HT1080 (cell line): ENCODE measurements at places on chromosomes 12 and 14. TPM values are rescaled to one million over a fixed set of nuclear protein-coding genes. Genes with fewer than 3 reads are reported as not detected.

- no peak for DNase-seq
These were observed 45.6 kb upstream of the SGPP1 start for GRCh38 chr14:63773504-63773903.

DIO3 gene
- not detected in 2 replicates for total RNA-seq

- DNase-seq, result peak; percentile 82
These were observed 333.9 kb downstream of the ZFP36L1 start for GRCh38 chr14:68458840-68459469.

SMOC1 gene
- total RNA-seq, result 0.97 and 1.5 TPM in 2 replicates

GRCh38 chr12:118188690-118189371 lies 52.9 kb downstream of the PEBP1 start:
- no peak for DNase-seq

- peak; percentile 34 for DNase-seq
These were observed 40.8 kb upstream of the EPS8 start for GRCh38 chr12:15829949-15830348.

KRT86 gene
- 1.2 TPM in 2 replicates for total RNA-seq

DNA sequence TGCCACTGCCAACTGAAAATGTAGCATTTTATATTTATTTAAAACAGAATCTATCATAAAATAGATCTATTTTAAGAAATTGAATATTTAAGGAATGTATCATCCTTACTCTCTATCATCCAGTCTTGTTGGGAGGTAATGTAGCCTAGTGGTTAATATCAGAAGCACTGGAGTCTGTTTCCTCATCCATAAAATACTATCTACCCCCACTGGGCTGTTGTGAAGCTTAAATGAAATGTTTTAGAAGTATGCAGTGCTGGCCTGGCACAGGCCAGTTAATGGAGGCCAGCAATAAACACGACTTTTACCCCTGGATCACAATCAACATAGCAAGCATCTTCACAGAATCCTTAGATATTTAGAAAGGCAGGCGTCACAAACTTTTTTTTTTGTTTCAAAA lies 188.0 kb downstream of the CAND1 start:
- DNase-seq, result no peak

DNA sequence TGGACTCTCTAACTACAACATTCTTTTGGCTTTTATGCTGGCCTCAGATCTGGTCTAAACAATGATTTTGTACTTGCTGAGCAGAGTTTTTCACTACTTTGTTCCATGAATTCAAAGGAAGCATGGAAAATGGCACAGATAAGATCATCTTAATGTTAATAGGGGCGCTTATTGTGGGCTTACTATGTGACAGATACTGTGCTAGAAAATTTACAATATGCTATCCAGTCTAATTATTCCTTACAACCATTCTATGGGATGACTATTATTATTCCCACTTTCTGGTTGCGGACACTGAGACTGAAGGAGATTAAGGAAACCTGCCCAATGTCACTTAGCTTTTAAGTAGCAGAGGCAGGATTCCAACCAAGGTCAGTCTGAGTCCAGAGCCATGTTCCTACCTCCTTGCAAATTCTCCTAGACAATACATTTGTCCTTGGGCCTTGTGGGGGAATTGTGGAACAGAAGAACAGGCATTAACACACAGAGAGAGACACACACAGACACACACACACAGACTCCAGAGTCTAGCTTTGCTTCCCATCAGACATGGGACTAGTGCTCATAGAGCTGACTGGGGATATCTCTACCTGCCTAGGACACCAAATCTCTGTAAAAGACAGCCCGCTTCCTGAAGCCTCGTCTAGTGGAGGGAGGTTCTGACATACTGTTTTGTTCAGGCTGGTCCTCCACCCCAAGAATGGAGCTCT lies 107.7 kb downstream of the SLC38A1 start:
- no peak for DNase-seq

MANSC4 gene
- total RNA-seq, result not detected in 2 replicates

DNA sequence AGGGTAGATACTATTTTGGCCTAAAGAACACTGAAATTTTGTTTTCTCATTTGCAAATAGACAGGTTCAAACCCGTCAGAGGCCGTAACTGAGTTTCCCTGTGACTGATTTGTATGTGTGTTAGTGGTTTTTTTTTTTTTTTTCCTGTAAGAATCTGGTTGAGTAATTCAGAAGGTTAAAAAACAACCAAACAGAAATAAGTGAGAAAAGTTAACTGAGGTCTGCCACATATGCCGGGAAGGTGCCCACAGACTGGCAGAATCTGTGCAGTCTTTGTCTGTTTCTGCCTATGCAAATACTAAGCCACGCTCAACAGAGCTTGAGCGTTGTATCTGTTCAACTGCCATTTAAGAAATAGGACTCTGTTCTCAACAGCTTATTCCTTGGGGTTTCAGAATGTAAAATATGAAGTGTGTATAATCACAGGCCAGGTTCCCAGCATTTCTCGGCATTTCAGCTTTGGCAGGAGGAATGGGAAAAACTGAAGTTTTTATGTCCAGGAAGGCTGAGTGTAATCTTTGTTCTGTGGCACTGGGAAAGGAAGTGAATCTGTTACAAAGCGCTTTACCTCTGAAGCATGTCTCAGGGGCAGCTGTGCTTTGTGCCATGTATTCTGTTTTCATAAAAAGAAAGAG lies 181.9 kb downstream of the PRKCH start:
- DNase-seq, result no peak

ANKRD33 gene
- total RNA-seq, result not detected in 2 replicates

GRCh38 chr14:63788011-63788933 lies 60.4 kb upstream of the SGPP1 start:
- DNase-seq, result no peak

GRCh38 chr14:35818346-35819115 lies 7.6 kb upstream of the BRMS1L start:
- peak; percentile 32 for DNase-seq

LRP1-AS gene
- not detected in 2 replicates for total RNA-seq

DNA sequence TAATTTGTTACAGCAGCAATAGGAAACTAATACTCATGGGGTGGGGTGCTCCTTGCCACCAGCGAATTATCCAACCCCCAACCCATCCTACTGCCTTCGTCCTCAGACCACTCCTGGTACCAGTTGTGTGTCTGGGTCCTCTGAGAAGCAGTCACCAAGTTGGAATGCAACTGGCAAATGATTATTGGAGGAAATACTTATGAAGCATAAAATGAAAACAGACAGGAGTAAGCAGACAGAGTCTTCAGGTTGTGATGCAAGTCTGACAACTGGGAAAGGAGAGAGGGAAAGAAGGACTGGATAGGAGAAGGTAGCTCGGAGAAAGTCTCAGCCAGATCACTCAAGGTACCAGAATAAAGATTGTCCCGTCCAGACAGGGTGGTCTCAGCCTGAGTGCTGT lies 181.1 kb upstream of the ARID2 start:
- no peak for DNase-seq

DNA sequence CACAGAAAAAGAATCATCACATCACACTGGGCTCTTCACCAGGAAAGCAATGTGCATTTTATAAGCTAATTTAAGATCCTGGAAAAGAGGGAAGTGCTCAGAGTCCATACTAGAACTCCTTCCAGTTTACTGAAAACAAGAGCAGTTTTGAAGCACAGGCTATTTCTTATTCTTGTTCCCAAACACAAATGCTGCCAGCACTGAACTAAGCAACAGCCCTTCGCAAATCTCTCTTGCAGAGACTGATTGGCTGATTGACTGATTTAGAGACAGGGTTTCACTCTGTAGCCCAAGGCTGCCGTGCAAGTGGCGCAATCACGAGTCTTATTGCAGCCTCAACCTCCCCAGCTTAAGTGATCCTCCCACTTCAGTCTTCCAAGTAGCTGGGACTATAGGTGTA lies 44.8 kb downstream of the BCL2L14 start:
- DNase-seq, result no peak

GRCh38 chr12:108430245-108430644 lies 84.8 kb upstream of the FICD start:
- no peak for DNase-seq

NACA gene
- 1,958 and 2,010 TPM in 2 replicates for total RNA-seq

DNA sequence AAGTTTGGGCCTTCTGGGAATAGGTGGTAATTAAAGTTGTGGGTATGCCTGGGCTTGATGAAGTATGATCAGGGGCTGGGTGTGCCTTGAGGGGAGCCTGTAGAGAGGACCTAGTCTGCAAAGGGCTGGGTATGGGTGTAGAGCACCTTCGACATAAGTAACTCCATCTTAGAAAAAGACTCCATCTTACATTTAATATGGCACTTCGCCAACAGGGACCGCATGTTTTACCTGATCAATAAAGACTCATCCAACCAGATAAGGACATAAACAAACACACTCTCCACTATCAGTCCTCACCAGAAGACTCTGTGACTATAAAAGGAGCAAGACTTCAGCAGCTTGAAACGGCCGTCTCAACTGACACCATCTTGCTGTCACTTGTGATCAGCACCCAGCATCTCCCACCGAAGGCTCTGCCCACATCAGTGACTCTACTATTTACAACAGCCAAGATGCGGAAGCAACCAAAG lies 23.5 kb upstream of the GPR68 start:
- DNase-seq, result no peak

REM2 gene
- not detected in 2 replicates for total RNA-seq

JPH4 gene
- total RNA-seq, result 32.5 and 36.3 TPM in 2 replicates

DNM1L gene
- 57.5 and 65.8 TPM in 2 replicates for total RNA-seq

DNA sequence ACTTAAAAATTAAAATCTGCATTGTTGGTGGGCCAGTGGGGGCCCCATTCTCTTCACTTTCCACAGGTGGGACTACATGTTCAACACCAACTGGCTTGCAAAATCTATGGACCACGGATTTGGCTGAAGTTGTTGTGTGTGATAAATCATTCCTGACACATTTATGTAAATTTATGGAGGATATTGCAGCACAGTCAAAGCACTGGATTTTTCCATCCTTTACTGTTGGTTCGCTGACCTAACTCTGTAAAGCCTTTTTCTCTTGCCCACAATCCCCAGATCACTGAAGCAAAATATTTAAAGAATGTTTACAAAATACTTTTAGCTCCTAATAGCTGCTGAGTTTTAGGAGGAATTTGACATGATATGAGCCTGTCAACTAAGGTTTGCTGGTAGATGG lies 219.7 kb upstream of the PRICKLE1 start:
- DNase-seq, result no peak

RBP5 gene
- total RNA-seq, result not detected in 2 replicates

DNA sequence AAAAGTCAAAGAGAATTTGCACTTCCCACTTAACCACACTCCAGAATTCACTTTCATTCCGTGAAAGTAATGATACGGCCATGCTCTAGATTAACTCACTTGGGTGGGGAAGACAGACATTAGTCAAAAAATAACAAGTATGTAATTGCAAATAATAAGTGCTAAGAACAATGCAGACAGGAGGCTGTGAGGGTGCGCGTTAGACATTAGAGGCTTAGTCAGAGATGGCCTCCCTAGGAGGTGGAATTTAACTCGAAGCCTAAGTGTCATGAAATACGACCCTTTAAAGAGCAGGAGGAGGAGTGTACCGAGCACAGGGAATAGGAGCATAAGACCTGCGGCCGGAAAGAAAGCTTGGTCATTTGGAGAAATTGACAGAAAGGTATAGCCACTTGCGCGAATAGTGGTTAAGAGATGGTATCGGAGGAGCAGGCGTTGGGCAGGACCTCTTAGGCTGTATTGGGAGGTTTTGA lies 628 bp downstream of the SNRPF start:
- DNase-seq, result peak; percentile 13
